ENCODE measurements at places on chromosomes 6 and 20.

GRCh38 chr6:166771701-166772100 is 144.7 kb upstream of the RPS6KA2 start:
- DNase-seq = no peak

DNA sequence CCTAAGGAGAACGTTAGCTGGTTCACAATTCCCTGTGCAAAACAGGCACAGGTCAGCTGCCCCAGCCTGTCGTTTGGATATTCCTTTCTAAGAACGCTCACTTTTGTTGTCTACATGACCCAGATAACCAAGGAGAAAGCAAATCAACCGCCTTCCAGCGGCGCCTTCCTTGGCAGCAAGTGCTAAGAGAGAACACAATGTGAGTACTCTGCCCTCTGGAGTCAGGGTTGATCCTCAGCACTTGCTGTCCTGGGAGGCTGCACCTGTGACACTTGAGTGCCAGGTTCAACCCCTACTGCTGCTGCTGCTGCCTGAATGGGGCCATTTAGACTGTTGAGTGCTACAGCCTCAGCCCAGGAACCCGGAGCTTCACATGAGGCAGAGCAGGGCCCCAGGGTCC is 36.8 kb downstream of the OVOL2 start:
- DNase-seq = no peak

DNA sequence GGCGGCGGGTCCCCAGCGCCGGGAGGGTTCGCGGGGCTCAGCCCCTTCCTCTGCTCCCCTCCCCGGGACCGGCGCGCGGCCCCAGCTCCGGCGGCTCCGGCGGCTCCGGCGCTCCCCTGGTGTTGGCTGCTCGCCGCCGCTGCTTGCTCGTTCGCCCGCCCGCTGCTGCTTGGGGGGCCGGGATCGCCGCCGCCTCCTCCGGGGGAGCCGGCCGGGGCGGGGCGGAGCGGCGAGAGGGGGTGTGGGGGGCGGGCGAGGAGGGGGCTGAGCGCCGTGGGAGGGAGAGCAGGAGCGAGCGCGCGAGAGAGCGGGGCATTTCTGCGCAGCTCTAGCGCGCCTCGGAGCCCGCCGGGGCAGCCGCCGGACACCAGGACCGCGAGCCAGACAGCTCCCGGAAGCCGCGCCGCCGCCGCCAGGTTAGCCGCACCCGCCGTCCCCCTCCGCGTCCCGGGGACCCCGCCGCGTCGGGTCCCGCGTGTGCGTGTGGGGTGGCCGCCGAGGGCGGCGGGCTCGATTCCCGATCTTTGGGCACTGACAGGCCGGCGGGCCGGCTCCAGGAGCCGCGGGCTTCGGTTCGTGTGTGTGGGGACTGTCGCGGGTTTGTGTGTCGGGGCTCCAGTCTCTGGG is 62.0 kb upstream of the EPB41L1 start:
- DNase-seq = no peak

- no peak for DNase-seq
Observed at GRCh38 chr6:2639896-2640295, 110.8 kb downstream of the MYLK4 start.

GRCh38 chr6:118350881-118351430 is 197.1 kb upstream of the PLN start:
- DNase-seq = no peak

DNA sequence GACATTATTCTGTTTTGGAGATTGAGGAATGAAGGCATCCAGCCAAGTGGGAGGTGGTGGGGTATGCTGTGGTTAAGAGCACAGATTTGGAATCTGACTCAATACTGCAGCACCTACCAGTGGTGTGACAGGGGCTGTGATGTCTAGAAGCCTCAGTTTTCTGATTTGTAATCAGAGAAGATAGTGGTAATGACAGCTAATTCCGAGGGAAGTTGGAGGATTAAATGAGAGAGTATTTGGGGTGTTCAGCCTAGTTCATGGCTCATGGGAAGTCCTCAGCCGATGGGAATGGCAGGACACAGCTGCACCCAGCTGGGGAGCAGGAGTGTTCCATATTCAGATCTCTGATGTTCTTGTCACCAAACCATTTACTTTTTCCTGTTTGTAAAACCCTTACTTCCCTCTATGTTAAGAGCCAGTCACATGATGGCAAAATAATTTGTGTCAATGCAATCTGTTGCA is 9.3 kb downstream of the SLC9A8 start:
- DNase-seq = no peak

GRCh38 chr6:36327226-36327918 is 9.3 kb downstream of the BNIP5 start:
- DNase-seq = no peak

GRCh38 chr6:136024711-136025110 is 173.2 kb downstream of the PDE7B start:
- no peak for DNase-seq

- no peak for DNase-seq
Observed at GRCh38 chr6:40791004-40791403, 203.8 kb upstream of the LRFN2 start.

DNA sequence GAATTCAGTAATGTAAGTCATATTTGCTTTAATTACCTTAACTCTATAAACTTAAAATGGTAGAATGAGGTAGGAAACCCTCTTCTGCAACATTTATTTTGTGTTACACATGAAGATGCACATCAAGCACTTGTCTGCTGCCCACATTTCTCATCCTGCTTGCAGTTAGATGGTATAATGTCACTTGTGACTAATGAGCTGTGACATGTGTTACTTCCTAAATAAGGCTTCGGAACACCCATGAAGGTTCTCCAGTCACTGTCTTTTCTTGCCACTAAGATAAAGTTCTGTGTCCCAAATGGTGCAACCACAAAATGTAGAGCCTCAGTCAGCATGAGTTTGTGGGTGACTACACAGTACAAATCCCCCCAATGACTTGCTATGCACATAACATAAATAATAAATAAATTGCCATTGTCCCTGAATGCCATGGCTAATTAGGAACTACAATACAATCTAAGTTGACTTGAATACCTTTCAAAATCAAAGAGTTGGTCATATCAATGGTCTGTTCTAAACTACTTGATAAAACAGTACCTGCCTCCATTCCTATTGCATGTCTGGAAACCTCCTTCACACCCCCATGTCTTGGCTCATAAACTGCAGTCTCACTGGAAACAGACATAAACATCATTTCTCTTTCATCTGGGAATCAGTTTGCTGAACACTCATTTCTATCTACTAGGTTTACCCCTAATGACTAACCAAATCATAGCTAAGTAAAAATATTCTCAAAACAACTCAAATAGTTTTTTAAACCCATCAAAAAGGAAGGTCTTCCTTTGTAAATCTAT is 157.2 kb downstream of the PTPRK start:
- no peak for DNase-seq

- no peak for DNase-seq
Observed at GRCh38 chr6:51531623-51532022, 555.8 kb downstream of the PKHD1 start.

GRCh38 chr20:34231634-34232033 is 9.6 kb upstream of the ASIP start:
- no peak for DNase-seq

DNA sequence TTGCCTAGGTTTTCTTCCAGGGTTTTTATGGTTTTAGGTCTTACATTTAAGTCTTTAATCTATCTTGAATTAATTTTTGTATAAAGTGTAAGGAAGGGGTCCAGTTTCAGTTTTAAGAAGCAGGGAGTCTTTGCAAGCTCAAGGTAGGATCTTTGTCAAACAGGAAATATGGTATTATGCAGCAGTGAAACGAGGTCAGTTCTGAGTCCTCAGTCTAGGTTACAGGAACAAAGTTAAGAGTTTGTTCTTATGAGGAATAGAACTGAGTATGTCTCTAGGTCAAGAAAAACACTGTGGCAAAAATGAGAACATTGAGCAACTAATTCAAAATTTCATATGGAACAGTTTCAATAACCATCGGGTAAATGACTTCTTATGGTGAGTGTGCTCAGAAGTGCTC is 63.6 kb downstream of the GCLC start:
- DNase-seq = no peak

- no peak for DNase-seq
Observed at GRCh38 chr6:109722564-109723254, 31.6 kb downstream of the FIG4 start.

DNA sequence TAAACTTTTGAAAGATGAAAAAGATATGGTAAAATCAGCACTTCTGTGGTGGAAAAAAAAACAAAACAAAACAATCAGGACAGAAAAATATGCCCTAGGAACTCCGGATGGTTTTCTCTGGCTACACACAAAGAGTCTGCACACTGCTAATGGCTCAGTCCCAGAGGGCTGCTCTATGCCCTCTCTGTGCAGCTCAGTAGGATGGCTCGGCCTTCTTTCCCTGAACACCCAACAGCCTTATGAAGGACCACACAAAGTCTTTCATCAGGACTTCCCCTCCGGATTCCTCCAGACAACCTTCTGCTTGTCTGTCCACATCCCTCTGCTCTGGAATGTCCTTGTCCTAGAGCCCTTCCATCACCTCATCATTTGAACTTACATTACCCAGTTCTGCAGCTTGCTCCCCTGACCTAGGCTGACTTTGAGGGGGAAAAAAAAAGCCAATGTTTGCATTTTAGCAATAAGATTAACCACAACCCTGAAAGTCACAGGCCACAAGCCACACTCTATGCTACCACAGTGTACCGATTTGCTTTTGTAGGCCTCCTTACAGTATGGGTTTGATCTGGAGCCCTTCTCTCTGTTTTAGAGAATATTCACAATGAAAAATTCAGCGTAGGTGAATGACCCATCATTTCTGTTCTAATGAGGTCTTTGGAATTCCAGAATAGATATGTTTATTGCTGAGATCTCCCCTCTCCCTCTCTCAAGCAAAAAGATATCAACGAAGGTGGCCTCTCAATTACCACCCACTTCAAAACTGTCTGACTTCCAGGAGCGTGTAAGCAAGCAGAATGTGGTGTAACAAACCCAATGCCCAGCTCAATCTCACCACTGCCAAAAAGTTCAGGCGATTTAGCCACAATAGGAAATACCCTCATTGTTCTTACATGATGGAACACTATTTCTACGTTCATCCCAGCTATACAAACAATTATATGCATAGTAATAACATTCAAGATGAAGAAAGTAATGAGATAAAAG is 164.0 kb downstream of the GMDS start:
- DNase-seq = no peak

GRCh38 chr6:54262499-54262898 is 45.7 kb upstream of the TINAG start:
- DNase-seq = no peak

Measured in stimulated activated CD8-positive, alpha-beta memory T cell treated with anti-CD3 and anti-CD28 coated beads, Interleukin-12 subunit alpha, Interleukin-12 subunit beta, amount 100 ng/mL, for 4 hours (primary cell).